ENCODE measurements at places on chromosomes 13 and 19. TPM values are rescaled to one million over a fixed set of nuclear protein-coding genes. Genes with fewer than 3 reads are reported as not detected.
A peak's percentile ranks its signal among the peaks of the same experiment; 100 is the strongest.

- no peak overlapping the region for H3K4me3 ChIP-seq
- DNase-seq: no peak
- H3K36me3 ChIP-seq: no peaks in the 10 kb centered on the region
- H3K4me1 ChIP-seq: peaks cover 34% of the 10 kb centered on the region
- H3K27me3 ChIP-seq: no peaks in the 10 kb centered on the region
These were observed 82.0 kb upstream of the MBNL2 start for GRCh38 chr13:97140131-97140530.

GRCh38 chr19:28530406-28531035, 682.4 kb downstream of the UQCRFS1 start:
- H3K27me3 ChIP-seq: no peaks in the 10 kb centered on the region
- no peak overlapping the region for H3K27ac ChIP-seq
- H3K4me3 ChIP-seq: no peak overlapping the region
- no peaks in the 10 kb centered on the region for H3K4me1 ChIP-seq
- DNase-seq: no peak

The RFXAP gene
- total RNA-seq: 7.8 TPM

The TEX101 gene
- total RNA-seq: not detected

GRCh38 chr19:40599331-40599901, 1.8 kb upstream of the LTBP4 start:
- no peak for DNase-seq
- H3K4me3 ChIP-seq: peak overlapping the region; percentile 89
- peaks cover 56% of the 10 kb centered on the region for H3K27me3 ChIP-seq
- no peaks in the 10 kb centered on the region for H3K36me3 ChIP-seq
- H3K27ac ChIP-seq: no peak overlapping the region
- peaks cover 33% of the 10 kb centered on the region for H3K4me1 ChIP-seq

All from type B pancreatic cell (in vitro differentiated cells).